Stimulated activated CD4-positive, alpha-beta T cell treated with anti-CD3 and anti-CD28 coated beads, Interleukin-1b, Interleukin-23, amount 100 ng/mL, for 24 hours (primary cell): ENCODE measurements at places on chromosomes 3 and 15.

- DNase-seq: no peak
Observed at GRCh38 chr3:143559296-143559695, 289.0 kb downstream of the SLC9A9 start.

- DNase-seq: no peak
Observed at GRCh38 chr3:46748170-46748569, 30.5 kb upstream of the PRSS50 start.

- no peak for DNase-seq
Observed at GRCh38 chr15:58387130-58387529, 44.7 kb upstream of the LIPC start.

DNA sequence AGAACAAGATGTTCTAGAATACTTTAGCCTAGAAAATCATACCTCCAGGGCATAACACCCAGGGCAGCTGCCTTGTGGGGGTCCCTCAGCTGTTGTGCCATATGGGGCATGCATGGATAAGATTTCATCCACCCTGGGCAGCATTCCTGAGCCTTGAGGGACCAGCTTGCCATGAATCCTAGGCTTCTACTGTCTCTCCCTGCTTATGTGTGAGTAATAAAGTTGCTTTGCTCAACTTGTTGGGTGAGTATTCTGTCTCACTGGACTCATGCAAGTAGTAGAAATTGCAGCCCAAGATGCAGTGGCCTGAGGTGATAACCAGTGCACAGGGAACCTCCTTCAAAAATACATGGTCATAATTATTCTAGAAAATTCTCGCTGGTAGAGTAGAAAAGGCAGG, 52.1 kb upstream of the EPHB1 start:
- no peak for DNase-seq

DNA sequence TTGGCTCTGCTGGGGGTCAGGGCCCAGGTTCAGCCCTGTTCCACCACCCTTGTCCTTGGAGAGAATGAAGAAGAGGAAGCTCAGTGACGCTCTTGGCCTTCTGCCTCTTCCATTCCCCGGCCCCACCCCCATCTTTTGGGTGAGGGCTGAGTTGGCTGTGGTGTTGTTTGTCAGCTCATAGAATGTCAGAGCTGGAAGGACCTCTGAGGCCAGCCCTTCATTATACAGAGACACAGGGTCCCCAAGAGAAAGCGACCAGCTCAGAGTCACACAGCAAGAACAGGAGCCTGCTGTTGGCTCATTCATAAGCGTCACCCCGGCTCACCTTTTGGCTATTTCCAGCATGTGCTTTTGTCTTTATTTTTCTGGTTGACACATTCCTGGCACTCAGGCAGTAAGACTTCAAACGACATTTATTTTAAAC, 68.2 kb downstream of the AAGAB start:
- DNase-seq: no peak

- DNase-seq: no peak
Observed at GRCh38 chr3:42205800-42206514, 60.0 kb downstream of the CCK start.

- no peak for DNase-seq
Observed at GRCh38 chr15:89758283-89758682, 7.2 kb upstream of the MESP1 start.
